ENCODE measurements at places on chromosomes 12 and 14. TPM values are rescaled to one million over a fixed set of nuclear protein-coding genes. Genes with fewer than 3 reads are reported as not detected.

Gene MTA1
- total RNA-seq, result 30.7 TPM

Gene PROX2
- not detected for total RNA-seq

Gene OR10P1
- total RNA-seq, result not detected

Gene LRFN5
- 25.5 TPM for total RNA-seq

Gene PXMP2
- total RNA-seq, result 9.8 TPM

Gene ARF3
- total RNA-seq, result 41.7 TPM

Gene TESPA1
- not detected for total RNA-seq

Gene GYS2
- total RNA-seq, result not detected

Gene TNFAIP2
- total RNA-seq, result 29.4 TPM

Gene NFE2
- total RNA-seq, result not detected
